ENCODE measurements at places on chromosomes 6 and 20.

DNA sequence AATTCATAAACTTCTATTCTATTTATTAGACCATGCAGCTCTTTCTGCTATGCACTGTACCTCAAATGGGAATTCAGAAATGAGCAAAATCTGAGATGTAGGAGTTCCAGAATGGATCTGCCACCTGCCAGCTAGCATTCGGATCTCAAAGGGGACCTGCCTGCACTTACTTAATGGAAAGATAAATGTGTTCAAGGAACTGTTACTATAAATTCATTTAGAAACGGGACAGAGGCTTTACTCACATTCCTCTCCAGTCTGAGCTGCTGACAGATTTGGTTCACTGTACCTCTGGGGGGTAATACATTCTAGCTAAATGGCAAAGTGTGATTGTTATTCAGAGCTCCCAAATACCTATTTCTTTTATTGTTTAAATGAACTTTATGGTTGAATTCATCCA lies 384.1 kb downstream of the GRIK2 start:
- no peak for ATAC-seq

- ATAC-seq: no peak
Observed at GRCh38 chr6:435441-436307, 44.1 kb downstream of the IRF4 start.

GRCh38 chr20:31547720-31548298 lies 33.6 kb downstream of the HM13 start:
- no peak for ATAC-seq

GRCh38 chr20:63782051-63782471 lies 42.5 kb downstream of the SLC2A4RG start:
- peak; percentile 67 for ATAC-seq

- ATAC-seq: no peak
Observed at GRCh38 chr6:19301980-19302379, 535.2 kb upstream of the ID4 start.

- ATAC-seq: no peak
Observed at GRCh38 chr6:40860443-40860842, 178.6 kb downstream of the UNC5CL start.
